ENCODE measurements at places on chromosomes 7 and 10.
A peak's percentile ranks its signal among the peaks of the same experiment; 100 is the strongest.

GRCh38 chr7:121372376-121373010 is 23.6 kb downstream of the FAM3C start:
- no peak for DNase-seq

GRCh38 chr7:50664937-50665336 is 99.7 kb upstream of the DDC start:
- DNase-seq = no peak

DNA sequence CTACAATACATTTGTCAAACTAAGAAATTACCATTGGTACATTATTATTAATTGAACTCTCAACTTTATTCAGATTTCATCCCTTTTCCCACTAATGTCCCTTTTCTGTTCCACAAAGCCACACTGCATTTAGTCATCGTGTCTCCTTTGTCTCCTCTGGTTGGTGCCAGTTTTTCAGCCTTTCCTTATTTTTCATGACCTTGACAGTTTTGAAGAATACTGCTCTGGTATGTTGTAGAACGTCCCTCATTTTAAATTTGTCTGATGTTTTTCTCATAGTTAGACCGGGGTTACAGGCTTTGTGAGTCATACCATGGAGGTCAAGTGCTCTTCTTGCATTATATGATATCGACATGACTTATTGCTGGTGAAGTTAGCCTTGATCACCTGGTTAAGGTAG is 173.3 kb upstream of the AGK start:
- DNase-seq = no peak

- DNase-seq = no peak
Observed at GRCh38 chr10:44473146-44473545, 88.2 kb upstream of the CXCL12 start.

- no peak for DNase-seq
Observed at GRCh38 chr10:90313576-90314325, 544.1 kb downstream of the HTR7 start.

DNA sequence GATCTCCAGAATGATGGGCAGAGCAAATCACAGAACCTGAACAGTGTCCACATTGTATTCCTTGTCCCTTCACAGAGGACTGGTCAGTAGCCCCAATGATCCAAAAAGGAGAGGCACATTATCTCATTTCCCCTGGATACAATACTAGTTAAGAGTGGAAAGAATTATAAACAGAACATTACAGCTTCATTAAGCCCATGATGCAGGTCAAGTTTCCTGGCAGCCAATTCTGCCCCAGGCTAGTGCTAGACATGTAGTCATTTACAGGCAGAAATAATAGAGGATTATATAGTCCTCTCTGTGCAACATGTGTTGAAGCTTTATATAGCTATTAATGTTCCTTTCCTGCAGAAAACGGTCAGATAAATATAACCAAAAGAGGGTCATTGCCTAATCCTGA is 124.3 kb upstream of the WNT16 start:
- DNase-seq = no peak

DNA sequence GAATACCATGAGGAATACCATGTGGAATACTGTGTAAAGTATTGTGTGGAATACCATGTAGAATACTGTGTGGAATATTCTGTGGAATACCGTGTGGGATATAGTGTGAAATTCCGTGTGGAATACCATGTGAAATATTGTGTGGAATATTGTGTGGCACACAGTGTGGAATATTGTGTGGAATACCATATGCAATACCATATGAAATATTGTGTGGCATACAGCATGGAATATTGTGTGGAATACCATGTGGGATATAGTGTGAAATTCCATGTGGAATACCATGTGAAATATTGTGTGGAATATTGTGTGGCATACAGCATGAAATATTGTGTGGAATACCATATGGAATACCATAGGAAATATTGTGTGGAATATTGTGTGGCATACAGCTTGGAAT is 135.1 kb upstream of the CHST15 start:
- no peak for DNase-seq

GRCh38 chr10:6738112-6738768 is 158.2 kb upstream of the PRKCQ start:
- DNase-seq = no peak

- no peak for DNase-seq
Observed at GRCh38 chr7:47283497-47284131, 298.3 kb downstream of the TNS3 start.

DNA sequence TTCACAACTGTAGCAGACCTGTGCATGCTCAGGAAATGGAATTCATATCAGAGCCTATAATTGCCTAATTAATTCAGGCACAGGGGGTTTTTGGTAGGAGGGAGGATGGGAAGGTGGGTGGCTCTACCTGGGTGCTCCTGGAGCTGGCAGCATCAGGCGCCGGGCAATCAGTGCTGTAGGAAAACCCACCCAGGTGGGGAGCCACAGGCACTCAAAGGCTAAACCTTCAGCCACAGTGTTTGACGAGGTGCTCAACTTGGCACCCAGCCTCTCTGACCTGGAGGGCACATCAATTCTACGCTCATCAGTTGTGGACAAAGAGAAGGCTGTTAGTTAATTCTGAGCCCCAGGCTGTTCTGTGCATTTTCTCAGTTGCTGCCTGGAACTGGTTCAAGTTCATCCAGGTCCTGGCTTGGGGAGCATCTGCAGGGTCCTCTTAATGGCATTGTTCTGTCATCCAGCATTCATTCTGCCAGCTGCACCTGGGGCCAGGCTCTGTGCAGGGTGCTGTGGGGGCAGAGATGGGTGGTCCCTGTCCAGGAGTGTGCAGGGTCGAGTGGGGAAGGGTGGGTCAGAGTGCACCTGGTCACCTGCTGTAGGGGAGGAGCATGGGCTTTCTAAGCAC is 54.1 kb upstream of the NPTX2 start:
- DNase-seq = no peak

- no peak for DNase-seq
Observed at GRCh38 chr10:4201866-4202825, 417.1 kb upstream of the KLF6 start.

- no peak for DNase-seq
Observed at GRCh38 chr10:74936577-74937265, 110.3 kb downstream of the KAT6B start.

GRCh38 chr10:47059606-47060311 is 148.5 kb downstream of the PTPN20 start:
- DNase-seq = no peak

DNA sequence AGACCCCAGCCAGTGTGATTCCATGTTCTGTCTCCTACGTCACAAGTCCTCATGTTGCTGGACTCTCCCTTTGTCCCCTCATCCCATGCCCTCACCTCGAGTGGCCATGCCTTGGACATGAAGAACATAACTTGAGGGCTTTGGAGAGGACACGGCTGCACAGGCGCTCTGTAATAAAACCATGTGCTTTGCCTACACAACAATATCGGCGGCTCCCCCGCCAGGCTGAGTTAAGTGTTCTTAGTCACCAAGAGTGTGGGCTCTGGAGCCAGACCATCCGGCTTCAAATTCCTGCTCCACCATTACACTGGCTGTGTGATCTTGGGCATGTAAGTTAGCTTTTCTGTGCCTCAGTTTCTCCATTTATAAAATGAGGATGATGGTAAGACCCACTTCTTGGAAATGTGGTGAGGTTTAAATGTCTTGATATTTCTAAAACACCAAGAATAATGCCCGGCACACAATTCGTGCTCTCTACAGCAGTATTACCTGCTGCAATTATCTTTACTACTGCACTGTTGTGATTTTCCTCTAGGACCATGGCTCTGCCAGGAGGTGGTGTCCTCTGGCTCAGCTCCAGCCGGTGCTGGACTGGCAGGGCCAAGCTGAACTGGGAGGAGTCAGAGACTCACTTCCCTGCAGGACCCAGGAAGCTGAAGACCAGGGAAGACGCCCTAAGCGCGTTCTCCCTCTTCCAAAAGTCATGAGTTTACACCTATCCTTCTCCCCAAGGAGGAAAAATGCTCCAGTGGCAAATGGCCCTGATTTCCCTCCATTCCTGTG is 15.7 kb downstream of the SLIT1 start:
- DNase-seq = no peak

GRCh38 chr10:96747734-96748550 is 27.6 kb upstream of the PIK3AP1 start:
- DNase-seq = peak; percentile 3

GRCh38 chr7:101245147-101245668 is 327 bp upstream of the FIS1 start:
- DNase-seq = no peak

DNA sequence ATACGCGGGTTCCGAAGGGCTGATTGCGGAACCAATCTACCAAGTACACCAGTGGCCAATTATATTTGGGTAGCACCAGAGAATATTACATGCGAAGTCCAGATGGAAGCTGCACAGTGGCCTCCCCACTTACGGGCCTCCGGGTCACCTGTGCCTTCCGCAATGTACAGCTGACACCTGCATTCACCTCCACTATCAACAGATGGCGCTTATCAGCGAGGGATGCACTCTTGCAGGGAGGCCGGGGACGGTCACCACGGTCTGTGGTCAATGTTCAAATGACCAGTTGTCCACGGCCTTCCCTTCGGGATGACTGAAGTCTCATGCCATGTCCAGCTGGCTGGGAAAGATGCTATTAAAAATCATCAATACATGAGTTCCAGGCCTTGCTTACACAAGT is 47.6 kb downstream of the SLIT1 start:
- no peak for DNase-seq

DNA sequence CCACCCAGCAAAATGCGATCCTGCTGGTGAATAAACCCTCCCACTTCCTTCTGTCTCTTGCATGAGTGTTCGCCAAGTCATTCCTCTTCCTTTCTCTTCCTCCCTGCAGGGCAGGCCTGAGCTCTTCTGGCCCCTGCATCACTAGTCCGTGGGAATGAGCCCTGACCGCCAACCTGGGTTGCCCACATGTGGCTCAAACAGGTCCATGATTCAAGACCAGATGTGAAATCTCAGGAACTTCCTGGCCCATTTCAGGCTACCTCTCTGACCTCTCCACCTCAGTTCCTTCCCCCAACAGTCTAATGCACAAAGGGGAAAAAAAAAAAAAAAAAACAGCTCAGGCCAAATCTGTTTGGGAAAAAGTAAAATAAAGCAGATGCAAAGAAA is 5.4 kb upstream of the YWHAG start:
- no peak for DNase-seq

- no peak for DNase-seq
Observed at GRCh38 chr10:70834021-70834420, 18.3 kb downstream of the SGPL1 start.

- DNase-seq = no peak
Observed at GRCh38 chr7:38886265-38886664, 22.7 kb downstream of the VPS41 start.

DNA sequence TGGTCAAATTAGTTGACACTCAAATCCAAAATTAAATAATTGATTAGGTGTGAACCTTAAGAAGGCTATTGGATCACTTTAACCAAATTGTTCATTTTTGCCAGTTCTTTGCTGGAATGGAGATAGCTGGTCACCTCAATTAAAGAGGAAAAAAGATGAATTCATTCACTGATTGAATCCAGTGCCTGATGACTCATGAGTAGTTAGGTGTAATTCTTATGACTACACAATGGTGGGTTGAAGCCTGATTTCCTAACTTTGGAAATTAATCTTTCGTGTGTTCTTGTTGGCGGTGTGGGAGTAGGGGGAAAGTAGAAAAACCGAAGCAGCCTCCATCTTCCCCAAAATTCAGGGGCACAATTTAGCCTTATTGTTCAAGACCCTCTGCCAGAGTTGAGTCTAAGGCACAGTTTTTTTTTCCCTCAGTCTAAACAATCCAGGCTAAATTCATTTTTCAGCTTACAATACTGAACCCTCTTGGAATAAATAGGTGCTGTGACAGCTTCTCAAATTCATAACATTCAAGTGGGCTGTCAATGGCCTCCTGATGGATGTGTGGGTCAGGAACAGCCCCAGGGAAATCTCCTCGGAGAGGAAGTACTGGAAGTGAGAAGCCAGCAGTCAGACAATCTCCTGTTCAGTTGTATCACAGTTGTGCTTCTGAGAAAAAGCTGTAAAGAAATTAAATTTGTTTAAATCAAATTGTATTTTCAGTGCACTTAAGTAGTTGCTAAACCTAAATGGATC is 356.6 kb downstream of the BBS9 start:
- DNase-seq = no peak

- DNase-seq = no peak
Observed at GRCh38 chr10:88707429-88708155, 1.5 kb downstream of the LIPK start.

DNA sequence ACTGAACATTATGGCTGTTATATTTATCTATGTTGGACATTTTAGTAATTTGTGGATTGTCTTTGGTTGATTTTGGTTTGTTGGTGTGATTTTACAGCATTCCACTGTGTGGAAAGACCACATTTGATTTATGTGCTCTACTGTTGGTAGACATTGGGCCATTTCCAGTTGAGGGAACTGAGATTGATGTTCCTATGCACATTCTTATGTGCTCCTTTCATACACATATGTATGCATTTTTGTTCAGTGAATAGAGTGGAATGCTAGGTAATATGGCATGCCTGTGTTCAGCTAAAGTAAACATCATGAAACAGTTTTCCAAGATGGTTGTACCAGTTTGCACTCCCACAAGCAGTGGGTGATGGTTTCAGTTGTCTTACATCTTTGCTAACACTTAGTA is 15.1 kb downstream of the CACNB2 start:
- no peak for DNase-seq

DNA sequence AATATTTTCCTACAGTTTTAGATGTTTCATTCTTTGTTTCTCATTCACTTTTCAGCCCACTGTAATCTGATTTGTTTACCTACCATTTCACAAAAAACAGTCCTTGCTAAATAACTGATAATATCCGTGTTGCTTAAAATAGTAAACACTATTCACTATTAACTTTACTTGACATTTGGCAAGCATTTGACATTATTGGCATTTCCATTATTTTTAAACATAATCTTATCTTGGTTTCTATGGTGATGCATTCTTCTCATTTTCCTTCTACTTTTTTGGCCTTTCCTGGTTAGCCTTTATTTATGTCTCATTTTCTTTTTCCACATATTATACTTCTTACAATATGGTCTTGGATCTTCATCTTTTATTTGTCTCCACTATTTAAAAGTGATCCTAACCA is 715.3 kb downstream of the DNAJB9 start:
- DNase-seq = no peak

- no peak for DNase-seq
Observed at GRCh38 chr10:109861081-109861480, 62.2 kb downstream of the XPNPEP1 start.

GRCh38 chr10:12838366-12838765 is 163.1 kb downstream of the CCDC3 start:
- DNase-seq = no peak

DNA sequence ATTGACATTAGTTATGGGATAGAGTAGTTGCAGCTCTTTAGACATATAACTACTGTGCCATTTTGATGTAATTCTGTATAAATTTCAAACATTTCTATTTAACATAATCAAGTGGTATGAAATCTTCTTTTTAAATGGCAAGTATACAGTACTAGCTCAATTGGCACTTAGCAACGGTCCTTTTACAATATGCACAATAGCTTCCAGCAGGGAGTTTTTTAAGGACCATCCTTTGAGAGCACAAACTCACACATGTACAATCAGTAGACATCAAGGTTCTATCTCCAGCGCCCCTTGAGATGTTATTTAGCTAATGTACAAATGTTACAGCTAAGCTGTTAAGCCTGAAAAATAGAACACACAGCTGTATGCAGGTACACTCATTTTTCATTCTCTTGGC is 480.7 kb downstream of the TFEC start:
- no peak for DNase-seq
